ENCODE measurements at places on chromosomes 4 and X.

- DNase-seq = no peak
These were observed 75.6 kb downstream of the FHIP1A start for GRCh38 chr4:151484396-151485102.

DNA sequence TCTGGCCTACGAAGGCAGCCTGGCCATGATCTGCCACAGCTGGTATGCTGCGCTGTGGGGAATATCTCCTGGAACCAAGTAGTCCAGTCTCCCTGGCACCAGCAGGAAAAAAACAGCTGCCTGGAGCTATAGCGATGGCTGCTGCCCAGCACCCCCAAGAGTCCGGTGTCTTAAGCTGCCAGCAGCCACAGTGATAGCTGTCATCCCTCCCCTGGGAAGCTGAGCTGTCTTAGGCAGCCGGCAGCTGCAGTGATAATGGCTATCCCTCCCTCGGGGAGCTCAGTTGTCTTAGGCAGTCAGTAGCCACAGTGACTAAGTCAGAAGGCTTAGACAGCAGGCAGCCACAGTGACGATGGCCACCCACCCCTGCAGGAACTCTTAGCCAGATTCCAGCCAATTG lies 205.1 kb downstream of the STPG2 start:
- DNase-seq = no peak

DNA sequence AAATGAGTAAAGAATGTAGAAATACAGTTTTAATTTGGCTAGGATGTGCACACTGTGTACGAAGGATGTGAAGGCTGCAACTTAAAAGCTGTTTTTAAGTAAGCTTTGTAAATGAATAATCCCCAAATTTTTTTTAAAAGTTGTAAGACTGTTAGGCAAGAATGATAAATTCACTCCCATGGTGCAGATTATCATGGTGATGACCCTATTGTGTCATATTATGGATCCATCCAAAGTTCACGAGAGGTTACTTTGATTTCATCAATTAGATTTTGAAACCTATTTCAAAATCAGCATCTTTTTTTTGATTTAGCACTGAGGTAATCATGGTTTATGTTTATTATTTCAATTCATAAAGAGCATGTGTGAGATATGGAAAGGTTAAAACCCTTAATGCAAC lies 62.9 kb upstream of the ETNPPL start:
- no peak for DNase-seq

DNA sequence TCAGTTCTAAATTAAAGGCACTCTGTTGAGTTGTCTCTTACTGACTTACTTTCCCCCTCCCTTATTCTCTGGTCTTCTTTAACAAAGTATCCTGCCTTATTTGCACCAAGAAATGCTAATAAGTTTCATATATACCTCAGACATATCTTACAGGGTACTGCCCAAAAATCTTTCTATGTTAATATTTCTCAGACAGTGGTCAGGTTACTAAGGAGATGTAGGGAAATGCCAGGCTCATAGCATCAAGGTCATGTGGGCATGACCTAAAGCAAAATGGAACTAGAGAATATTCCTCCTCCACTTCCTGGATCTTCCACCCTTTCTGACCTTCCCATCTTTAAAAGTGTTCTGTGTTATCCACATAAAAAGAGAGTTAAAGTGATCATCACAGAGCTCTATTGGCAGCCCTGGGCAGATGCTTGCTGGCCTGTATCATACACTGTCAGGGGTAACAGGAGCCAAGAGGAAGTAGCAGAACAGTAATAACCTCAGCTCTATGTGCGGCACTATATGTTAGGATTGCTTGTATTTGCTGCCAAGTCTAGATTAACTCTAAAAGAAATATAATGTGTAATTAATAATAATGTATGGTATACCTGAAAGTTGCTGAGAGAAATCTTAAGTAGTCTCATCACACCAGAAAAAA lies 74.3 kb downstream of the IQCM start:
- DNase-seq = no peak

- DNase-seq = no peak
These were observed 58.1 kb downstream of the DCHS2 start for GRCh38 chr4:154433543-154433942.

GRCh38 chrX:96835660-96836289 lies 47.9 kb upstream of the RPA4 start:
- DNase-seq = no peak

DNA sequence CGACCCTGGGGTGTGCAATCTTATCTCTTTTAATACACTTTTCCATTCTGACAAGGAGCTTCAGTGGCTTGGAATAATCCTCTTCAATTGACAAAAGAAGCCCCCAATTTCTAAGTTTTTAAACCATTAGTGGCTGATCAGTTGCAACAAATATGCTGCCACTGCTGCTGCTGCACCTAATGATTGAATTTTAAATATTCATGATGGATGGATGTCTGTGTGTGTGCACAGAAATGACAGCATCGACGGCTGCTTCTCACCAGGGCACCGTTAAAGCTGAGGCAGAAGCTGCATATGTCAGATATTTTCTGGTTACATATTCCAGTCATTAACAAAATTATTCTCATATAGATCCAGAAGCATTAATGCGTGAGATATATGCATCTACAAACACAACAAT lies 182.4 kb downstream of the MGST2 start:
- DNase-seq = no peak

GRCh38 chr4:95510145-95510544 lies 38.6 kb downstream of the UNC5C start:
- DNase-seq = no peak

- DNase-seq = no peak
These were observed 26.5 kb downstream of the SCARB2 start for GRCh38 chr4:76187152-76187551.

GRCh38 chrX:142831961-142832530 lies 193.7 kb upstream of the SPANXN4 start:
- no peak for DNase-seq

DNA sequence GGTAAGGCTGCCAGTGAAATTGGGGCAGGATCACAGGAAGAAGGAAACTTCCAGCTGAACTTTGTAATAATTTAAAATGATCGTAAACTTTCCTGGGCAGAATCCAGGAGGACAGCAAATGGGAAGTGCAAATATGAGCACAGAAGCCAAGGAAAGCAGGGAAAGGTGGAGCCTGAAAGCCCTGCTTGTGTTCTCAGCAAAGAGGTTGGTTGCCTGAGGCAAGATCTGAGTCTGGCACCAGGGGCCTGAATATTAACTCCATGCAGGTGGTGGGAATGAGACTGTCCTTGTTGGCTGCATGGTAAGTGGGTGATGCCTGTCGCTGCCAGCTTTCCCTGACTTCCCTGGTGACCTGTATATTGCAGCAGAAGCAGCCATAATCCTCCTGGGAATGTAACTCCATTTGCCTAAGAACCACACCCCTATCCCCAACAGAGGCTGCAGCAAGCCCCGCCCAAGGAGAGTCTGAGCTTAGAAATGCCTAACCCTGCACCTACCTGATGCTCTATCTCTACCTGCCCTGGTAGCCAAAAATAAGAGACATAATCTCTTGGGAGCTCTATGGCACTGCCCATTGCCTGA lies 132.0 kb upstream of the HDX start:
- DNase-seq = no peak

DNA sequence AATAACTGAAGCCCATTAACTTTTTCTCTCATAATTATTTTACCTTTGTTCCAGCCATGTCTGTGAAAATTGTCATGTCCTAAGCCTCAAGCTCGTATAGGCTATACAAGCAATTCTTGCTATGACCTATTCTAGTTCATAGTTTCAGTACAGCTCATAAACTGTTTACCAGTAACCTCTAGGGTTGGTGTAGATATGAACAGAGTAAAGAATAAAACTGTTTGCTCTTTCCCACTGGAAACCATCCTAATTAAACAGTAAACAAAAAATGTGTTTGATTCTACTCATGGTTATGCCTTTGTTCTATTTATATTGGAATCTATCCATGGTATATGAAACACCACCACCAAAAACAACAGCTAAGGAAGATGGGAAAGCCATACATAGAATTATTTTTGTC lies 1444.0 kb upstream of the PCDH7 start:
- no peak for DNase-seq

- no peak for DNase-seq
These were observed 310.4 kb downstream of the GPAT3 start for GRCh38 chr4:83846193-83846830.

DNA sequence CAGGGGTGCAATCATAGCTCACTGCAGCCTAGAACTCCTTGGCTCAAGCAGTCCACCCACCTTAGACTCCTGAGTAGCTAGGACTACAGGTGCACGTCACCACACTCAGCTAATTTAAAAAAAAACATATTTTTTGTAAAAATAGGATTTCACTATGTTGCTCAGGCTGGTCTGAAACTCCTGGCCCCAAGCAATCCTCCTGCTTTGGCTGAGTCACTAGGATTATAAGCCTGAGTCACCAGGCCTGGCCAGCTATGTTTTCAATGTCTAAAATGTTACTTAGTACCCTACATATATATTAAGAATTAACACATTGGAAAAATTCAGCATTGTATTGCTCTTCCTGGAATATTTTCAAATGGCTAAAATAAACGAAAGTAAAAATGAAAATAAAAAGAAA lies 37.5 kb downstream of the PNPLA4 start:
- no peak for DNase-seq

- no peak for DNase-seq
These were observed 238.4 kb downstream of the SNCA start for GRCh38 chr4:89598602-89599001.

GRCh38 chr4:54863571-54864255 lies 206.0 kb downstream of the KIT start:
- no peak for DNase-seq

DNA sequence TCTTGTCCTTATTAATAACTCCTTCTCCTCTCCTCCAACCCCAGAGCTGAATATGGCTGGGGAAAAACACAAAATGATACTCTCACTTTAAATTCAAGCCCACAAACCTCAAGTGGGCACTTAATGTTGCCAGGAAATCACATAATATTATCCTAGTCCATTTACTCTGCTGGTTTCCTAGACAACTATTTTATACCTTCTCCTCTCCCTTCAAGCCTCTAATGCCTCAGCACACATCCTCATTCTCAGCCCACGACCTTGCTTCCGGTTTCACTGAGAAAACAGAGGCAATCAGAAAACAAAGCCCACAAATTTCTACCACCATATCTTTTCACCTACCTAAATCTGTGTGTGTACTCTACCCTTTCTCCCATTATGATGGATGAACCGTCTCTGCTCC lies 12.1 kb upstream of the CLCN5 start:
- DNase-seq = no peak

DNA sequence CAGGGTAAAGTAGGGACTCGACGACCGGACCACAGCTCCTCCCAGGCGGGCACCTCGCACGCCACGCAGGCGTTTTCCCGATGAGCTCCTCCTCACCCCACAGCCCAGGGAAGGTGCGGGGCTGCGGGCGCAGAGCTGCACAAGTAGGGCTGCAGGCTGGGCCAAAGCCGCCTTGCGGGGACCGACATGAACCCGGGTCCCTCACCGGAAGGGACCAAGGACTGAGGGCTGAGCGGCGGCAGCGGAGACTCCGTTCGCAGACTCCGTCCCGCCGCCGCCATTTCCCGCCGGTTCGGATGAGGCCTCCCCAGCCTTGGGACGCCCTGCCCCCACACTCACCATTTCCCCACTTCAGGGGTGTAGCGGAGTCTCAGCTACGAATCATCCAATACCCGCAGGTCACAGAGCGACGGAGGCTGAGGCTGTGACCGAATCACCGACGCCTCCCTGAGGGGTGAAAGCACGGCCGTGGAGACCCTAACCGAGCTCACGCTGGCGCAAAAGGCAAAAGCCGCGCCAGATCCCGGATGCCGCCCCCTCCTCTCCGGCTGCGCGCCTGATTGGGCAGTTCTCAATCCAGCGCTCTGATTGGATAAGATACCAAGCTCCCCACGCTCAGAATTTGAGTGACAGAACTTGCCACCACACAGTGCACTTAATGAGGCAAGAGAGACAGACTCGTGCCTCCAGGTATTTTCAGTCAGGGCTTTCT lies at the start of gene ZNF732:
Gene ZNF732 (minus strand): TSS at position 506 of the 712 bp plus-strand sequence. CDS start 164 bp downstream, at position 342.
- no peak for DNase-seq

GRCh38 chrX:134013092-134013497 lies 27.7 kb upstream of the GPC3 start:
- DNase-seq = no peak

DNA sequence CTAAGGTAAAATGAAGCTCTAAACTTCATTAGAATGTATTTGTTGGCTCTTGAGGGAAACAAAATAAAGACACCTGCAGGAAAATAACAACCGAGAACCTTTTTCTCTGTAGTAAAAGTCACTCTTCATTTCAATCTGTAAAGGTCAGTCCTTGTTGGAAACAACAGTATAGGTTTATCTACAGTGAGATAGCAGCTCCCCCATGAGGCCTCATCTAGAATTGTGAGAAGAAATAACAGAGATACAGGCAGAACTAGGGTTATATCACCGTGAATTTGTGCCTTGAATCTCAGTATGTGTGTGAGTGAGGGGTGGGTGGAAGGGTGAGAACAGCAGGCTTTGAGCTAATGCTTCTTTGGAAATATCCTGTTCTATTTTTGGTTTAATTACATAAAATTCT lies 107.8 kb upstream of the FMR1 start:
- DNase-seq = peak; percentile 0

GRCh38 chr4:10245751-10246150 lies 129.2 kb upstream of the WDR1 start:
- no peak for DNase-seq

DNA sequence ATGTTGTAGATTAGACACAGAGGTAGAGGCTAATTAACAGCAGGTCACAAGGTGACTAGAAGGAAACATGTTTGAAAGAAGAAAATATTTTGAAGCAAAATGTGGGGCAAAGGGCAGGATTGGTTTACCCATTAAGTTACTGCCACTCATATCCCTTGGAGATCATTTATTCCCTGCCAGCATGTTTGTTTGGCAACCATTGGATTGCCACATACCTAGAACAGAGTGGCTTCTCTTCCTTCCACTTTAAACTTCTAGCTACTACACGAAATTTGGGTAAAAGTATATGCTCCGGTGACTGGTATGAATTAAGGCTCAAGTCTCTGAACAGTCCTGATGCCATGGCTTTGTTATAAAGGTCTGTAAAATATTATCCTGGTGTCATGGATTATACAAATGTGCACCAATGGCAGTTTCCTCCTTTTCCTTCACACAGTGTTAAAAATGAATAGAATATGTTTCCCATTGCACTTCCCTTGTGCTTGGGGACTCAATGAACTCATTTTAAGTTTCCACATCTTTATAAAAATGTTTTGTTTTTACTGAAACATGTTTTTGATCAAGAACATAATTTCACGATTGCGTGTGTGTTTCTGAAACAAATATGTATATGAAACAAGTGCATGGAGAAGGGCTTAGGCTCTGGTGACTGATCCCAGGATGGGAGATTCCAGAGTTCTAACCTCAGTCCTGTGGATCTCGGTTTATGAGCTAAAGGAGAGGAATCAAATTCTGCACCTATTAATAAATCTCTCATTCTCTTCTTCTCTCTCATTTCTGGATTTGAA lies 12.3 kb downstream of the BMP3 start:
- no peak for DNase-seq

DNA sequence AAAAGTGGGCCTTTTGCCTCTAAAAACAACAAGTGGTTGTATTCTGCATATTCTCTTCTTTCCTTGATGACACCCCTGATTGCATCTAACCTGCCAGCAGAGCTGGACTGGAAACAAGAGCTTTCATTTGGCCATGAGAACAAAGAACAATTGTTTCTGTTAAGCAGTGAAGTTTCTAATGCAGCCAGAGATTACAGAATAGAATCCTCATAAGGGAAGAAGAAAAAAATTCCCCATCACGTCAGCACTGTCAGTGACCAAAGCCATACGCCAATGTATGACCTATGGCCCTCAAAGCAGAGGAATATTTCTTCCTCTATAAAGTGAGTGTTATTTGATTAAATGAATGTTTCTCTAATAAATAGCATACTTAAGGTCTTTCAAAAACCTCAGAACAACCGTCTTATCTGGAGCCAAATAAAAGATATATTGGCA lies 529.1 kb upstream of the INTU start:
- DNase-seq = no peak
